Stimulated activated CD8-positive, alpha-beta memory T cell treated with anti-CD3 and anti-CD28 coated beads, Interleukin-4, amount 100 ng/mL, for 4 hours (primary cell): ENCODE measurements at places on chromosomes 2 and 18.

DNA sequence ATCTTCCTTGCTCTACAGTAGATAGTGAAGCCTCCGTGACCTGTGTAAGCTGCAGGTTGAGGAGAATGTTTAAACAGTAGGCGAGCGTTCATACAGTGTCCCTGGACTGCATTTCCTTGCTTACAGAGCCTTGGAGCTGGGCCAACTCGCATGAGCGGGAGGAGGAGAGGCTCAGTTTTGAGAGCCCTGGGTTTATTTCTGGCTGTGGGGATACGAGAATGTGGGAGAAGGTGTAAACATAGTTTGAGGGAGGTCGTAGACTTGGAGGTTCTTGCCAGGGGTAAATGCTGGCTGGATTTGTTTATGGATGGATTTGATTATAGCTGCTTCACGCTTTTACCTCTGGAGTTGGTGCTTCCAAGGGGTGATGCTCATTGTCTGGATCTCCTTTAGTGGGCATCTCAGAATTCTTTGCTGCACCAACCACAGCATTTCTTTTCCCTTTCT, 20.8 kb downstream of the CRIM1 start:
- DNase-seq = no peak

- no peak for DNase-seq
Observed at GRCh38 chr2:210527286-210527685, 29.1 kb upstream of the CPS1 start.

DNA sequence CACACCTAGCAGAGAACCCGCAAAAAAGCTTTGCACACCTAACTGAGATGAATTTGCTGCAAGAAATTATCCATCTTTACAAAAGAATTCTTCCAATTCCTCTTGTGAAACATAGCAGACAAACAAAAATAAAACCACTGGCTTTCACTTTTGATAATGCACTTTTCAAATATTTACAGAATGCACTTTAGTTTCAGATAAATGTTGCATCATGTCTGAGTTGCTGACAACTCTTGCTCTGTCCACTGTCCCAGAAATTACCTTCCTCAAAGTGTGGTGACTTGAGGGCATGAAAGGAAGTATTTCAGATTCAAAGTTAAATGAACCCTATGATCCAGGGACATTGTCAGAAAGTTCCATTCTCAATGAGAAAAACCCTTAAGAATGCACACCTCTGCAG, 256.2 kb upstream of the PARD3B start:
- DNase-seq = no peak

- DNase-seq = no peak
Observed at GRCh38 chr2:46311651-46312223, 14.5 kb downstream of the EPAS1 start.

DNA sequence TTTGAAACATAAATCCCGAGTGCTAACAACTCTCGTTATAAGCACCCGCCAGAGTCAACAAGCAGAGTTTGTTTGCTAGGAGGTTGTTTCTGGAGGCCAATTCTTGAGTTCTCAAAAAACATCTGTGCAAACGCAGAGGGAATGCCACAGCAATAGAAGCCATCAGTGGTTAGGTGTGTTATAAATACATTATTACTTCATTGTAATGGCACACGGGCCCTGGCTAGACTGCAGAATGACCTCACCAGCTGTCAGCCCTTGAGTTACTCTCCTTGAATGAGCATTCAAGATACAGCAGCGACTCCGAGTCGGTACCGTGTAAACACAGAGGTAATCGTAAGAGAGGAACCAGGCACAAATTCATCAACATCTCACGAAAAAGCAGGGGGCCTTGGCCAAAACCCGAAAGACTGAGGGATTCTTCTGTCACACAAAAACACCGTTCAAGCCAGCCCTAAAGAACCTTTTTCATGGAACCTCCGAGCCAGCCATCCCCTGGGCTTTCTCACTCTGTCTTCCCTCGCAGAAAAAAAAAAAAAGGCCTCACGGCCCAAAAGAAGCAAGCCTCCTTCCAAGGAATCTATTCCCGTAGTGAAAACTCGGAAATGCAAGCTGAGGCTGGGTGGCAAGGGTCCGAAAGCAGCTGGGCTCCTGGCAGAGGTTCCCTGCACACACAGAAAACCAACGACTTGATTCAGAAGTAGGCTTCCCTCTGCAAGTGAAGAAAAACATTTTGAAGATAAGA, 133.7 kb upstream of the MEIS1 start:
- no peak for DNase-seq

- no peak for DNase-seq
Observed at GRCh38 chr2:196492946-196493345, 146.6 kb upstream of the CCDC150 start.

GRCh38 chr2:52194342-52194741, 1162.4 kb upstream of the NRXN1 start:
- no peak for DNase-seq

DNA sequence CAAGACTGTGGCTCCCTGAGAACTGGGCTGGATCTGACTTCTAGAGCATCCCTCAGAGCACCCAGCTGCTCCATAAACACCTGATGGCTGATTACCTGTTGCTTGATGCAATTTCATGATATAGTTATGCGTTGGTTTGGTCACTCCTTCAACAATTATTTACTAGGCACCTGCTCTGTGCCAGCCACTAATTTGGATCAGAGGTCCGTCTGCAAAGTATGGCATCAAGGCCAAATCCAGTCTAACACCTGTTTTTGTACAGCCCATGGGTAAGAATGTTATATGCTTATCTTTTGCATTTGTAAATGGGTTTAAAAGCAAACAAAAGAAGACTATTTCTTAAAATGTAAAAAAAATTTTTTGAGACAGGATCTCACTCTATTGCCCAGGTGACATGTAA, 348.2 kb downstream of the ALK start:
- DNase-seq = no peak

DNA sequence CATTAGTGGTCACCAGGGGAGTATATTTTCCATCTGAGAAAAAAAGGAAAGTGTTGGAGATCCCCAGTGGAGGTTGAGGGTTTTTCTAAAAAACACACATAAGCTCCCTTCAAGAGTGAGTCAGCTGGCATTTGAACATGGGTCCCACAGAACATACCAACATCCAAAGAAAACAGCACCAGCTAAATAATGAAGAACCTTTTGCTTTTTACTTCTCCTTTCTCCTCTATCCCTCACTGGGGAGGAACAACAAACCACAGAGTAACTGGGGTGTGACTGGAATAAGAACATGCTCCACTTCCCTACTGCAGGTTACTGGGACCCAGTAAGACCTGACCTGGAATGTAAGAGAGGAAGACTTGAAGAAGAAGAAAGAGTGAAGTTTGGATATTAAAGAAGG, 56.5 kb upstream of the RAPH1 start:
- no peak for DNase-seq

DNA sequence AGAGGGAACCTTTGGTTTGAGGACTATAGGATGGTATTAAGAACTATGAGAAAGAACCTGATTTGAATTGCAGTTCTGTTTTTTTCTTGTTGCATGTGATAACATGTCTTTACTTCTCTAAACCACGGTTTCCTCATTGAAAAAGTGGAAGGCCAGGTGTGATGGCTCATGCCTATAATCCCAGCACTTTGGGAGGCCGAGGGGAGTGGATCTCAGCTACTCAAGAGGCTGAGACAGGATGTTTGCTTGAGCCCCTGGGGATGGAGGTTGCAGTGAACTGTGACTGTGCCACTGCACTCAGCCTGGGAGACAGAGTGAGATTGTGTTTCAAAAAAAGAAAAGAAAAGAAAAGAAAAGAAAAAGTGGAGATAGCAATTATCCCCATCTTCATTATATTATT, 32.3 kb downstream of the SCN9A start:
- DNase-seq = no peak

GRCh38 chr2:218344090-218344754, 12.4 kb upstream of the CATIP start:
- no peak for DNase-seq

GRCh38 chr2:25354116-25354515, 12.4 kb upstream of the DNMT3A start:
- DNase-seq = no peak

DNA sequence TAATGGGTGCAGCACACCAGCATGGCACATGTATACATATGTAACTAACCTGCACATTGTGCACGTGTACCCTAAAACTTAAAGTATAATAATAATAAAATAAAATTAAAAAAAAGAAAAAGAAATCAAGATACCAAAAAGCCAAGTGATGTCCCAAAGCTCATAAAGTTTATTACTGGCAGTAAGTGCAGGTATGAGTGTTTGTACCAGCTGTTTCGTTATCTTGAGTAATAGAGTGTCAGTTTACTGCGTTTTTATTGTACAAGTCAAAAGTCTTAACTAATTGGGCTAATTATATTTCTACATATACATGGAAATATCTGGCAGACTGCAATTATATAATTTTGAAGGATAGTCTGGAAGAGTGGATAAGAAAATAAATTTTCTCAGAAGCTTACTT, 41.8 kb downstream of the MFSD6 start:
- DNase-seq = no peak

GRCh38 chr18:61856678-61857077, 36.1 kb downstream of the RNF152 start:
- no peak for DNase-seq

GRCh38 chr2:85886590-85886989, 2.2 kb downstream of the ST3GAL5 start:
- peak; percentile 16 for DNase-seq

DNA sequence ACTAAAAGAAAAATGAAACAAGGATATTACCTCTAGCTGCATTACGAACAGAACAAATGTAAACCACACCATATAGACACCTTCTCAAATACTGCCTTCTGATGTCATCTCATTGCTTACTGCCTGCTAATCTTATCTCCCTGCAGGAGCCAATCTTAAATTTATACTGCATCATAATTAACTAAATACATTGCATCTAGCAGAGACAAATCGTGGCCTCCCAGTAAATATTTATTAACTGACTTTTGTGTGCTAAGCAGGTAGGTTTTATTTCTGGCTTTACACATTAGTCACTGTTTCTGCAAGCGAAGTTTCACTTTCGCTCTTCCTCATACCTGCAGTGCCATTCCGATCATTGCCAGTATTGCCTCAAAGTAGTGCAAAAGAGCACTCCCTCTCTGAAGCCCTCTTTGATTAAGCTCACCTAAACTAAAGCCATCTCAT, 67.5 kb downstream of the SPATS2L start:
- no peak for DNase-seq

DNA sequence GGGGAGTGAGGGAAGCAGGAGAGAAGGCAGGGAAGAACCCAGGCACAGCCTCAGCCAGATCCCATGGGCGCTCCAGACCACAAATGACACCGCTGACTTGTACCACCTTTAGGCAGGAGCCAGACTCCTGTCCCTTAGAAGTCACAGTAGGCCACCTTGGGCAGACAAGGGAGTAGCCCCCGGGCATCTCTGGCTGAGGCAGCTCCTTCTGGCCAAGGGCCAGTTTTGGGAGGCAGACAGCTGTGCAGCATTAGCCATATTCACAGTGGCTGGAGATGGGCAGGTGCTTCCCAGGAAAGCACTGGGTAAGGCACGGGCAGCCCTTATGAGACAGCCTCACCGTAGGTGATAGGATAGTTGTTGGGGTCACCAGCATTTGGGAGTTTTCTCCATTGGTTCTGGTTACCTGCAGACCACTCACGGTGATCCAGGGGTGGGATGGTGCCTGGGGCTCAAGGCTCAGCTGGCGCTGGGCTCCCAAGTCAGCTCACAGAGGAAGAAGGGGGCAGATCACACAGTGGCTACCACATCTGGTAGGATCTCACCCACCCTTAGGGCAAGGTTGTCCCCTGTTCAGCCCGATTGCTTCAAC, 2.1 kb downstream of the ASTL start:
- DNase-seq = no peak

GRCh38 chr2:28172114-28172898, 220.4 kb upstream of the FOSL2 start:
- no peak for DNase-seq

- no peak for DNase-seq
Observed at GRCh38 chr2:73925033-73925704, 1.5 kb upstream of the DGUOK start.

- DNase-seq = no peak
Observed at GRCh38 chr2:49426996-49427395, 272.7 kb upstream of the FSHR start.

DNA sequence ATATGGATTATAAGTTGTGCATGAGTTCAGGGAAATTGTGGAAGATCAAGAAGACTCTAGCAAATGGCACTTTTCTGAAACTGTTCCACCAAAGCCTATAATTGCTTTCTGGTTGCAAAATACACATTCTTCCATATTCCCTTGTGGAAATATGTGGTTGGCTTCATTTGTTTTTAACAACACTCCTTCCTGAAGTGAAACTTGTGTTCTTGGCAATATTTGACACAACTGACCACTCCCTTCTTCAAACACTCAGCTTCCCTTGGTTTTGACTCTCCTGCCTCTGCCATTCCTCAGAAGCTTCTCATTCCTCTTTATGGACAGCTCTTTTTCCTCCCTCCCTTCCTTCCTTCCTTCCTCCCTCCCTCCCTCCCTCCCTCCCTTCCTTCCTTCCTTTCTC, 192.3 kb downstream of the PMAIP1 start:
- no peak for DNase-seq

DNA sequence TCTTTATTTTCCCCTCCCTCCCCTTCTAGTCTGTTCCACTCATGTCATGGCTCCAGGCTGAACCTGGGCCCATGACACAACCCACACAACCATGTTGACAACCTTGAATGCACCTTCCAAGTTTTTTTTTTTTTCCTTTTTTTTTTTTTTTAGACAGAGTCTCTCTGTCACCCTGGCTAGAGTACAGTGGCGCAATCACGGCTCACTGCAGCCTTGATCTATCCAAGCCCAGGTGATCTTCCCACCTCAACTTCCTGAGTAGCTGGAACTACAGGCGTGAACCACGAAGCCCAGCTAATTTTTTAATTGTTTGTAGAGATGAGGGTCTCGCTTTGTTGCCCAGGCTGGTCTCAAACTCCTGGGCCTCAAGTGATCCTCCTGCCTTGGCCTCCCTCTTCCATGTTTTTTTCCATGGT, 21.9 kb upstream of the ROCK2 start:
- no peak for DNase-seq

DNA sequence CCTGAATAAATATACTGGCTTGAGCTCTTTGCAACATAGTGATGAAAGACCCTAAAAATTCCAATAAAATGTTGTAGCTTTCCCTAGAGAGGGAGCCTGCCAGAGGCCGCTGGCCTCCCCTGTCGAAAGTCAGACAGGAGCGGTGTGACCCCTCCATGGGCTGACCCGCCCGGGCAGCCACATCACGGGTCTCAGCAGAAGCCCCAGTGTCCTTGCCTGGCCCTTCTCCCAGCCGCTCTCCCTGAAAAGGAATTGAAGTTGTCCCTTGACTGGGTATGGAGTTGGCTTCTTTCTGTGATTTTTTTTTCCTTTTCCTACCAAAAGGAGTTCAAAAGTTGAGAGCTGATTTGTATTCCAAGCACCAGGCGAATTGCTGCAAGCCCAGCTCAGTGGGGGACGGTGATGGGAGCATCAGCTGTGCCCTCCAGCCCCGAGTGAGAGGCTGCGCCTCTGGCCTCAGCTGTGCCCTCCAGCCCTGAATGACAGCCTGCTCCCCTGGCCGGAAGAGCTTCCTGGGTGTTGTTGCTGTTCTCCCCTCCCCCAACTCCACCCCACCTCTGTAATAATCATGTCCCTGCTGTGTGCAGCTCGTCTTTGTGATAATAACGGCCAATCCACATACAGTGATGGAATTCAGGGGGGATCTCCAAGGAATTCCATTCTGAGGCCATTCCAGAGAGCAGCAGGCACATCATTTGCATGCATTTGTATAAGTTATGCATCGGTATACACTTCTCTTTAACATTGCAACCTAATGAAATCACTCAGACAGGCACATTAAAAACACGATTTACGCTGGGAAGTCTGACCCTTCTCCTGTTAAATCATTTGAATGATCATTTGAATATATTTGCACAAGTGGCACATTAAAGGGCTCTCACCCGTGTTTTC, 501.0 kb downstream of the EIPR1 start:
- no peak for DNase-seq

- no peak for DNase-seq
Observed at GRCh38 chr2:131349021-131349420, 14.9 kb downstream of the RAB6D start.

GRCh38 chr2:137348301-137348700, 583.0 kb downstream of the THSD7B start:
- DNase-seq = no peak
